MCF 10A (cell line): ENCODE measurements at places on chromosomes 12 and 14.

DNA sequence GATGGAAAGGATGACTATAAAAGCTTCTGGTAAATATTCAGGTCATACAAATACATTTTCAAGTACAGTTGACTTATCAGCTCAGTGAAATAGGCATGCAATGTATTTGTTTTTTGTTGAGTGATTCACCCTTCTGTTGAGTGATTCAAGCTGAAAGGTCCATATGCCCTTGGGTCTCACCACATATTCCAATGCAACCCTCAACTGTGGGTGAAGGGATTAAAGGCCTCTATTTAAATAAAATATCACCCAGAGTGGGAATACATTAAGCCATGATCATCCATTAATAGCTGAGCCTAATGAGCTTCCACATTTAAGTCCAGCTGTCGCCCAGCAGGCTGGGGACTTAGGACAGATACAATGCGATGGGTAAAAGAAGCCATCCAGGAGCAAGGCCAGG is 120.2 kb downstream of the CRACR2A start:
- no peak for DNase-seq

GRCh38 chr14:69687606-69688298 is 76.4 kb downstream of the SUSD6 start:
- no peak for DNase-seq

GRCh38 chr14:65170768-65171507 is 68.6 kb upstream of the MAX start:
- DNase-seq = no peak

DNA sequence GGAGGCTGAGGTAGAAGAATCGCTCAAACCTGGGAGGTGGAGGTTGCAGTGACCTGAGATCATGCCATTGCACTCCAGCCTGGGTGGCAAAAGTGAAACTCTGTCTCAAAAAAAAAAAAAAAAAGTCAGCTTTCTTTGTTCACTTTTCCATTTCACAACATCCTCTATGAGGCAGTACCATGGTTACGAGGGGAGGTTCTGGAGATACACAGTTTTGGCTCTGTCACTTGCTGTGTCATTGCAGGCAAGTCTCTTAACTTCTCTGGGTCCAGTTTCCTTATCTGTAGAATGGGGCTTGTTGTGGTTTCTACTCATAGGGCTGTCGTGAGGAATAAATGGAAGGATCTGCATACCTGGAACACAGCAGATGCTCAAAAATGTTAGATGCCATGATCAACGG is 75.6 kb upstream of the SLC24A4 start:
- no peak for DNase-seq

DNA sequence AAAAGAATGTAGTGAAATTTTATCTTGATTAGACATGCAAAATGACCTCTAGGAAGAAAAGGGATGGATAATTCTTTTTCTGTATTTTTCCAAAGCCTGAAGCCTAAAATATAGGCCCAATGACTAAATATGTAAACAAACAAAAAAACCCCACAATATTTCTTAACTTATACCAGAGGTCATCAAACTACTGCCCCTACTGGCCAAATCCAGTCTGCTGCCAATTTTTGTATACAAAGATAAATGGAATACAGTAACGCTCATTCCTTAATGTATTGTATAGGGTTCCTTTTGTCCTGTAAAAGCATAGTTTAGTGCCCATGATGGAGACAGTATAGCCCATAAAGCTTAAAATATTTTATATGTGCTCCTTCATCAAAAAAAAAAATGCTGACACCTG is 145.7 kb upstream of the ALG10 start:
- DNase-seq = no peak

DNA sequence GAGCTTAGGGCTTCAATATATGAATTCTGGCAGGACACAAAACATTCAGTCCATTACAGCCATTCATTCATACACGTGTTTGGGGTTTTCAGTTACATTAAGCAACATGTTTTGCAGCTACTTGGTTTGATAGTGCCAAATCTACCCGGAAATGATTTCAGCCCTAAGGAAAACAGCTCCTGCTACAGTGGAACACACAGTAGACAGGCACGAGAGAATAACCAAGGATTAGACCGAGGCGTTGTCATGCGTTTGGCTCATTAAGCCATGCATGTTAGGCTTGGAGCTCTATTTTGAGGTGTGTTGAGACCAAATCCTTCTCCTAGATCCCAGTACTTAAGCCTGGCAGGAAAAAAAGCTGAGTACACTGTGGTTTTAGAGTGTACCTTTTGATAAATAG is 177.4 kb downstream of the PRKCH start:
- peak; percentile 85 for DNase-seq

DNA sequence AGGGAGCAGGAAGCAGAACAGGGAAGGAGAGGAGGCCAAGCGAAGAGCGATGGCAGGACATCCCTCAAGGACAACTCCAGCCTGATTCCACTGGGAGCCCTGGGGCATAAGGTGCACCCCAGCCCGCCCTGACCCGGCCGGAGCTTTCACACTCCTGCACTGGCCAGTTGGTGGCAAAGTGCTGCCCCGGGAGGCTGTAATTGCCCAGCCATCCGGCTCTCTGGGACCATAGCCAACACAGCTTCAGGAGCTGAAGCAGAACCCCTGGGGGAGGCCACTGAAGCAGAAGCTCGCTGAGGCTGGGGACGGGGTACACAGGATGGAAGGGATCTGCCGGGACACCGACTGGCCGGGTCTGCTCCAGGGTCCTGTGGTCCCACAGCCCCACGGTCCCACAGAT is 41.9 kb upstream of the BEGAIN start:
- DNase-seq = no peak

DNA sequence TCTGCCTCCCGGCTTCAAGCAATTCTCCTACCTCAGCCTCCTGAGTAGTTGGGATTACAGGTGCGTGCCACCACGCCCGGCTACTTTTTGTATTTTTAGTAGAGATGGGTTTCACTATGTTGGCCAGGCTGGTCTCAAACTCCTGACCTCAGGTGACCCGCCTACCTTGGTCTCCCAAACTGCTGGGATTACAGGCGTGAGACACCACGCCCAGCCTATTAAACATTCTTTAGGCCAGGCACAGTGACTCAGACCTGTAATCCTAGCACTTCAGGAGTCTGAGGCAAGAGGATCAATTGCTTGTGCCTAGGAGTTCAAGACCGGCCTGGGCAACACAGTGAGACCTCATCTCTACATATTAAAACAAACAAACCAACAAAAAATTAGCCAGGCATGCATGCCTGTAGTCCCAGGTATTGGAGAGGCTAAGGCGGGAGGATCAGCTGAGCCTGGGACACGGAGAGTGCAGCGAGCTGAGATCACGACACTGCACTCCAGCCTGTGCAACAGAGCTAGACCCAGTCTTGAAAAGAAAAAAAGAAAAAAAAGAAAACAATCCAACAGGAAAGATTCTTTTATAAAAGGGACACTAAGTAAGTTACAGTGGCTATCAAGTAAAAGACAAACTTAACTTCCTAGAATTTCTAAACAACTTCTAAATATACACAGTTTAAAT is 70.2 kb downstream of the HECTD1 start:
- peak; percentile 39 for DNase-seq

DNA sequence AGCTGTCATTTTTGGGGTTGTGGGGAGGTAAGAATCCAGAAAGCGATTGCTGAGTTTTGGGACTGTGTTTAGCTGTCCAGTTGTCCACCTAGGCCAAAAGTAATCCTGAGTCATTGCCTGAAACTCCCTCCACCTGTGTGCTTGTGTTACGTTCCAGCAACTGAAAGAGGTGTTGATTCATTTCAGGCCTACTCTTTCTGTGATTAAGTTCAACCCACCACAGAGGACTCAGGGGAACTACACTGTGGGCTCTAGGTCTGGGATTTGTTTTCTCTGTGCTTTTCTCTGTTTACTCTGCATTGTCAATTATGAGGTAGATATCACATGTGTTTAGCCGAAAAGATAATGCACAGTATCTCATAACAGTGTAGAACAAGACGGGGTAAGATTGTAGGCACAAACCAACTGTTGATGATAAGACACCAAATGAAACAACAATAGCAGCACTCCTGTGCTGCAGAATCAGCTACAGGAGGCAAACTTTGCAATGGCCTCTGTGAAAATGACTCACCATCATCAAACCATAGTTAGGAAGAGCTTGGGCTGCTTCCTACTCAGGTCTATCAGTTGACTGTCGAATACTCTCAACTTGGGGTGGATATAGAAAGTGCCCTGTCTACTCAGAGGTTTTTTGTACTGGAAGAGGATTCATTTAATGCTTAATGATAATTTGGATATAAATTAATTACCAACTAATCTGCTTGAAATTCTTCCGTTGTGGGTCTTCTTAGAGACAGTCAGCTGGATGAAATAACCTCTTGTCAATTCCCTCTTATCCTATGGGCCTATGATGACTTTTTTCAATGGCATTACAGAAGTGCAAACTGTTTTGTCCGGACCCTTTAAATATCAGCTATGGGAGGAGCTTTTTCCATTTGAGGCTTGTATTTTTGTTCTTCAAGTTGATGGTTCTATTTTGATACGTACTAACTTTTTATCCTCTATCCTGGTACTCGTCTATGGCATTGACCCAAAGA is 385.9 kb downstream of the BMP4 start:
- no peak for DNase-seq

GRCh38 chr12:98401427-98401826 is 114.0 kb upstream of the TMPO start:
- no peak for DNase-seq

GRCh38 chr12:93453633-93454032 is 11.9 kb upstream of the UBE2N start:
- DNase-seq = no peak

- no peak for DNase-seq
These were observed 35.9 kb downstream of the XRCC3 start for GRCh38 chr14:103679351-103679750.

DNA sequence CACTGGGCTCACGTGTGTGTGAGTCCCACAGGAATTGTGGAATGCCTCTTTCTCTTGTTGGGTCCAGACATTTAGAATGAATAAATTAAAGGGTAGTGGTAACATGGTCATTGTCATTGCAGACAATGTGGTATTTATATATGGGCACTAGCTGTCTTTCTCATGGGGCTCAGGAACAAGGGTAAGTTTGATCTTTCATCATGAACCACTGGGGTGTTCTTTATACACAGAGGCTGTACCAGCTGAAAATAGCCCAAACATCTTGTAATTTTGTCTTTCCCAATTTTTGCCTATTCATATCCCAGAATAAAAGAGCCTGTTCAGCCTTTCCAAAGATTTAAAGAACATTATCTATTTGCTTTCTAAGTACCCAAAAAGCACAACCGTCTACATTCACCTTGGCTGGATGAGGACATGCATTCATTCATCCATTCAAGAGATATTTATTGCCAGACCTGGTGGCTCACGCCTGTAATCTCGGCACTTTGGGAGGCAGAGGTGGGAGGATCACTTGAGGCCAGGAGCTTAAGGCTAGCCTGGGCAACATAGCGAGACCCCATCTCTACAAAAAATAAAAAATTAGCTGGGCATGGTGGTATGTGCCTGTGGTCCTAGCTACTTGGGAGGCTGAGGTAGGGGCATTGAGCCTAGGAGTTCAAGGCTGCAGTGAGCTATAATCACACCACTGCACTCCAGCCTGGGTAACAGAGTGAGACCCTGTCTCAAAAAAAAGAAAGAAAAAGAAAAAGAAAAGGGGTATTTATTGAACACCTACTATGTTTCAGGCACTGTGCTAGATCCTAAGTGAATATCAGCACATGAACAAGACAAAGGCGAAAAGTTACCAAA is 4.4 kb upstream of the FOS start:
- no peak for DNase-seq

DNA sequence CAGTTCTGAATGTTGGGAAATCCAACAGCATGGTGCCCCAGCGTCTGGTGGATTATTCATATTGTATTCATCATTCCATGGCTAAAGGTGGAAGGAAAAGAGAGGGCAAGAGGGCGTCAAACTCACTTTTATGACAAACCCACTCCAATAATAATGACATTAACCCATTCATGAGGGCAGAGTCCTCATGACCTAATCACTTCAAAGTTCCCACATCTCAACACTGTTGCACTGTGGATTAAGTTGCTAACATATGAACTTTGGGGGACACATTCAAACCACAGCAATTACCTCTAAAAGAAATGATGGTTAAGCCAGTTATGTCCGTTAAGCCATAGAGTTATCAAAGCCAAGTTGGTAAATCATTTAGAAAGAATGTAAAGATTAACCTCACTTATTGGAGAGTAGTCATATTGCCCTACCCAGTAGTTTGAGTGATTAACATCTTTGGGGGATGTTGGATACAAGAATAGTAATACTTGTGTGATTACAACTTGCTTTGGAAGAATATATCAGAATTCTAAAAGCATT is 212.4 kb upstream of the FLRT2 start:
- DNase-seq = no peak

DNA sequence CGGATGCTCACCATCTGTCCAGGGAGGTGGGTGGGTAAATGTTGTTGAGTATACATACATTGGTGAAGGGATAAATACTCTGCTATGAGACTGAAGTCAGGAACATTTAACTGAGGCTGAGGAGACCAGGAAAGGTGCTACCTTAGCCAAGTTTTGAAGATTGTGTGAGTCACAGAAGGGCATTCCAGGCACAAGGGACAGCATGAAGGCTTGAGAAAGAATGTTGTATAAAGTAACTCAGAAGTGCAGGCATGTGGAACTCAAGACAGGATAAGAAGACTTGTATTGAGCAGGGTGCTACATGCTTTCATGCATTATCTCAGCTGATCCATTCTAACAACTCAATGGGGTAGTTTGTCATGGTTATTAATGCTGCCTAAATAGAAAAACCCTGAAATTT is 112.7 kb downstream of the IPO8 start:
- peak; percentile 2 for DNase-seq

DNA sequence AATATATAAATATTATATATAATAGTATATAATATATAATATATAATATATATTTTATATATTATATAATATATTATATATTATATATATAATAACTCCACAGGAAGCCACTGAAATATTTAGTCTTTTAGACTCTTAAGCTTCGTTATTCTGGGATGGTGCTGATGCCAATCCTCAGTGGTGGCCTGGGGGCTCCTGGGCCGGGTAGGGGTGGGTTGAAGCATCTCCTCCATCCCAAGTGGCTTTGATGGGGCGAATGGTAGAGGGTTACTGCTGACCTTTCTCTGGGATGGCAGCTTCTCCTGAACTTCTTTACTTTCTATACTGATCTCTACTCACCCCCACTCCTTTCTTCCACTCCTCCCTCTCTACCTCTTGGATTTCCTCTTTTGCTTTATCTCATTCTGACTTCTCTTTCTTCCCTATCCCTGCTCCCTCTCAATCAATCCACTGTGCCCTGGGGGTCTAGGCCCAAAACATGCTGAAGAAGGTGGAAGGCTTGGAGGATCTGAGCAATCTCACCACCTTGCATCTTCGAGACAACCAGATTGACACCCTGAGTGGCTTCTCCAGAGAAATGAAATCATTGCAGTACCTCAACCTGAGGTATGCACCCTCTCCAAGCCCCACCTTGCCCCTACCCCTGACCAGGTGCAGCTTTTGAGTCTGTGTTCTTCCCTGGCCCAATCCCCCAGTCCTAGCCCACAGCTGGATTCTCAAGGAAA is 4.8 kb upstream of the ENO2 start:
- no peak for DNase-seq

- peak; percentile 85 for DNase-seq
These were observed 14.7 kb downstream of the BTBD7 start for GRCh38 chr14:93317875-93318807.
